ENCODE measurements at places on chromosomes 2 and 18. TPM values are rescaled to one million over a fixed set of nuclear protein-coding genes. Genes with fewer than 3 reads are reported as not detected.

DNA sequence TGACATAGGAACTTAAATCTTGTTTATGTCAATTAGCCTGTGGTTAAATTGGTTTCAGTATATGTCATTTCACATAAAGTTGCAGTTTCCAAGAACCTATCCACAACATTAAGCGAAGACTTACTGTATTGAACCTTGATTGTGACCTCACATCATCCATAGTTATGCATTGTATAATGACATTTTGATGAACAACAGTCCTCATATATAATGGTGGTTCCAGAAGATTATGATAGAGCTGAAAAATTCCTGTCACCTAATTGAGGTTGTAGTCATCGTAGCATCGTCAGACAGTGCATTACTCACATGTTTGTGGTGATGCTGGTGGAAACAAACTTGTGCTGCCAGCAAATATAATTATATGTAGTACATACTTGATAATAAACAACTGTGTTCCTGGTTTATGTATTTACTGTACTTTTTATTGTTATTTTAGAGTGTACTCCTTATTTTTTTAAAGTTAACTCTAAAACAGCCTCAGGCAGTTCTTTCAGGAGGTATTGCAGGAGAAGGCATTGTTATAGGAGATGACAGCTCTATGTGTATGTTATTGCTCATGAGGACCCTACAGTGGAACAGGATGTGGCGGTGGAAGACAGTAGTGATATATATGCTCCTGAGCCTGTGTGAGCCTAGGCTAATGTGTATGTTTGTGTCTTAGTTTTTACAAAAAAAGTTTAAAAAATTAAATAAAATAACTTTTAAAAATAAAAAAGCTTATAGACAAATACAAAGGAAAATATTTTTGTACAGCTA is 56.6 kb downstream of the UBE2E3 start:
- H3K27me3 ChIP-seq = no peaks in the 10 kb centered on the region
- peak; percentile 85 for DNase-seq
- H3K27ac ChIP-seq = peak overlapping the region; percentile 70
- H3K4me1 ChIP-seq = peaks cover 18% of the 10 kb centered on the region

- no peak overlapping the region for H3K4me3 ChIP-seq
- no peak overlapping the region for H3K27ac ChIP-seq
- no peaks in the 10 kb centered on the region for H3K4me1 ChIP-seq
- no peaks in the 10 kb centered on the region for H3K27me3 ChIP-seq
- H3K36me3 ChIP-seq = no peaks in the 10 kb centered on the region
- no peak for DNase-seq
Observed at GRCh38 chr2:199588054-199588453, 130.3 kb upstream of the SATB2 start.

DNA sequence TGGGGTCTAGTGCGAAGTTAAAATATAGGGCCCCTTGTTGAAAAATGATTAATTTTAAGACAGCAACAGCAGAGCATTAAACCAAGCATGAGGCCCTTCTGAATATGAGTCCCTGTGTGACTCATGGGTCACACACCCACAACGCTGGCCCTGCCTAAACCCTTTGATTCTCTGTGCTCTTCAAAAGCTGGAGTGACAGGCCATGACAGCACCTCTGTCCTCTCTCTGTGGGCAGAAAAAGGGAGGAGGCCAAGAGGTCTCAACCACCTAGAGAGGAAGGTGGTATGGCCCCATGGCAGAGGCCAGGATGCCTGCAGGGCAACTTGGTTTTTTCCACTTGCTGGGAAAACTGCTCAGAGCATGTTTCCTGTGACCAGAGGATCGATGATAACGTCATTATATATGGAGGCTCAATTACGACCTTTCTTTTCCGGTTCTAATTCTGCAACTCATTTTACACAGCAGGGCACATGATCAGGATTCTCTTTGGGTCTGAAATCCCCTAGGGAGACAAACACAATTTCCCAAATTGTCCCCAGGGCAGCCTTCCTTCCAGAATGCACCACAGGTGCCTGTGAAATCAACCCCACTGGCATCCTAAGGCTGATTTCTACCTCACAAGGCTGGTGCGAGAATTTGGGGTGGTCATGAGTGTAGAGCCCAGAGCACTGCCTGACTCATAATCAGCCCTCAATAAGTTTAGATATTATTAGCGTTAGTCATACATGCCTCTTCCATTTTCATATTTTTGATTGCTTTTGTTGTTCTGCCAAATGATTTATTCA is 102.0 kb upstream of the PPP1CB start:
- H3K4me3 ChIP-seq = no peak overlapping the region
- peaks cover 15% of the 10 kb centered on the region for H3K4me1 ChIP-seq
- H3K27me3 ChIP-seq = no peaks in the 10 kb centered on the region

DNA sequence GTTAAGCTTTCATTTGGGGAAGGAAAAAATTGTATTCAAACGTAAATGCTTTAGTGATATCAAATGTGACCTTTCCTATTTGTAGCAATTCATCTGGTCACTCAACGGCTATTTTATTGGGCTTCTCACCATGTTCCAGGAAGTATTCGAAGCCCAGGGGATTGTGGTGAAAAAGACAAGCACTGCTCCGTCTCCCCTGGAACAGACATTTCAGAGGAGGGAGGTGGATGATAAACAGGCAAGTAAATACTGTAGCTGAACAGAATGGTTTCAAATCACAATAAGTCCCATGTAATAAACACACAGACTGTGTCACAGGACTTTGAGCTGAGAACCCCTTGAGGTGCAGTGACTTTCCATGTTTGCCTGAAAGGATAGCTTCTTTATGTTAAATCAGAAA is 464.7 kb upstream of the HNRNPA3 start:
- DNase-seq = no peak
- no peaks in the 10 kb centered on the region for H3K36me3 ChIP-seq
- H3K27ac ChIP-seq = no peak overlapping the region
- no peaks in the 10 kb centered on the region for H3K4me1 ChIP-seq
- no peak overlapping the region for H3K4me3 ChIP-seq

GRCh38 chr18:12394428-12394827 is 13.3 kb upstream of the PRELID3A start:
- no peak for DNase-seq
- H3K27ac ChIP-seq = no peak overlapping the region
- H3K36me3 ChIP-seq = no peaks in the 10 kb centered on the region
- no peak overlapping the region for H3K4me3 ChIP-seq
- no peaks in the 10 kb centered on the region for H3K27me3 ChIP-seq

- no peak overlapping the region for H3K4me3 ChIP-seq
- no peak for DNase-seq
- no peaks in the 10 kb centered on the region for H3K27me3 ChIP-seq
- H3K27ac ChIP-seq = no peak overlapping the region
Observed at GRCh38 chr2:35864141-35864540, 491.4 kb upstream of the CRIM1 start.

GRCh38 chr18:78711316-78711715 is 268.3 kb upstream of the SALL3 start:
- no peaks in the 10 kb centered on the region for H3K4me1 ChIP-seq
- H3K4me3 ChIP-seq = no peak overlapping the region
- H3K36me3 ChIP-seq = no peaks in the 10 kb centered on the region
- H3K27me3 ChIP-seq = no peaks in the 10 kb centered on the region
- DNase-seq = no peak
- no peak overlapping the region for H3K27ac ChIP-seq

DNA sequence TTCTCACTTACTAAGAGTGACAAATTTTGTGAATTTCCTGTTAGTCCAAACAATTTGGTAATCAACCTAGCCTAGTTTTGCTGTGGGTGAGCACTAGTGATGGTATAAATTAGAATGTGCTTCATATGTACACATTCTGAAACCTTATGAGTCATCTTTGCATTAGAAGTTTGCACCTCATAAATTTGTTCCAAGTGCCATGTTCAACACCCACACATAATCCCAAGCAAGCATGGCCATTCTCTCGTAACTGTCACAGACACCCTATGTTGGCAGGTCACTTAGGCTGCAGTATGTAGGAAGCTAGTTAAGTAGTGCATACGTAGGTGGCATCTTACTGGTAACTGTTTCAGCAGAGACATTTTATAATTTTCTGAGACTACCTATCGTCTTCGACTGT is 46.9 kb downstream of the NAB1 start:
- no peak for DNase-seq
- no peaks in the 10 kb centered on the region for H3K36me3 ChIP-seq
- no peaks in the 10 kb centered on the region for H3K4me1 ChIP-seq
- no peak overlapping the region for H3K4me3 ChIP-seq
- no peak overlapping the region for H3K27ac ChIP-seq
- H3K27me3 ChIP-seq = no peaks in the 10 kb centered on the region

Gene ICOS
- total RNA-seq = not detected

Gene ANKRD53
- total RNA-seq = 0.94 TPM

- no peaks in the 10 kb centered on the region for H3K4me1 ChIP-seq
- peak; percentile 11 for DNase-seq
- H3K27ac ChIP-seq = no peak overlapping the region
- no peak overlapping the region for H3K4me3 ChIP-seq
- H3K36me3 ChIP-seq = no peaks in the 10 kb centered on the region
- H3K27me3 ChIP-seq = no peaks in the 10 kb centered on the region
Observed at GRCh38 chr2:68292108-68292710, 27.5 kb downstream of the CNRIP1 start.

DNA sequence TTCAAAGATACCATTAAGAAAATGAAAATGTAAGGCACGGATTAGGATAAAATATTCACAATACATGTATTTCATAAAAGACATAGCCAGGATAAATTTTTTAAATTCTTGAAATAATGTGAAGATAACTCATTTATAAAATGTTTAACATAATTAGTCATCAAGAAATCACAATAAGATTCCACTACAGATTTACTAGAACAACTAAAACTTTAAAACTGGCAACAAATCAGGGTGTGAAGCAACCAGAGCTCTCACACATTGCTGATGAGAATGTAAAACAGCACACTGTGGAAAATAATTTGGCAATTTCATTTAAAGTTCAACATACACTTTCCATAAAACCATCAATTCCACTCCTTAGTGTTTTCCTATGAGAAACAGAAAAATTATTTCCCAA is 89.6 kb upstream of the UBE2E3 start:
- no peaks in the 10 kb centered on the region for H3K36me3 ChIP-seq
- H3K27ac ChIP-seq = no peak overlapping the region
- H3K27me3 ChIP-seq = no peaks in the 10 kb centered on the region
- H3K4me3 ChIP-seq = no peak overlapping the region

Gene PLCD4
- total RNA-seq = 0.89 TPM

DNA sequence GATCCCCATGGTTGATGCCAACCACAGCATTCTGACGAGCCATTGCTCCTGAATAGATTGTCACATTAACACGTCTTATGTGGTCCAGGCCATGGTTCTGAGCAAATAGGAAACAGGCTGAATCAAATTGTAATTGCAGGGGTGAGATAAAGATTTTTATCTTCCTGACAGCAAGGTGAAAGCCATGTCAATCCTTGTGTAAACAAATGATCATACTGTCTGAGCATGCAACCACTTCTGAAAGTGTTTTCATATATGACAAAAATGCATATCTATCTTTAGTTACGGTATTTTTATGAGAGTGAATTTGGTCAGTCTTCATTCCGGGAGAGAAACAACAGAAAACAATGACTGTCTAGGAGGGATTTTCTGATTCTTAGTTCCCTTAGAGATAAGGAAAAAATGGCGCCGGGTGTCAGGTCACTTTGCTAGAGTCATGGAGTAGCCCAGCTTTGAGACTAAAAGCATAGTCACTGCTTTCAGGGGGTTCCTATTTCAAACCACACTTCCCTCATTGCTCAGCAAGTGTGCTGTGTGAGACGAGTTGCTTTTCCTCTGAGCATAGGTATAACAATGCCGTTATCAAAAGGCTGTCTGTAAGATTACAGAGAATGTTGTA is 958.9 kb downstream of the DCDC2C start:
- H3K4me1 ChIP-seq = peaks cover 7% of the 10 kb centered on the region
- H3K27ac ChIP-seq = peak overlapping the region; percentile 81
- no peak for DNase-seq
- H3K27me3 ChIP-seq = no peaks in the 10 kb centered on the region
- no peak overlapping the region for H3K4me3 ChIP-seq

GRCh38 chr2:66084948-66085590 is 349.9 kb upstream of the MEIS1 start:
- H3K4me3 ChIP-seq = no peak overlapping the region
- DNase-seq = no peak
- H3K27ac ChIP-seq = no peak overlapping the region
- no peaks in the 10 kb centered on the region for H3K36me3 ChIP-seq
- no peaks in the 10 kb centered on the region for H3K4me1 ChIP-seq

GRCh38 chr2:74427551-74427950 is 6.0 kb downstream of the WDR54 start:
- peaks cover 17% of the 10 kb centered on the region for H3K4me1 ChIP-seq
- DNase-seq = no peak
- no peaks in the 10 kb centered on the region for H3K27me3 ChIP-seq
- H3K27ac ChIP-seq = no peak overlapping the region

DNA sequence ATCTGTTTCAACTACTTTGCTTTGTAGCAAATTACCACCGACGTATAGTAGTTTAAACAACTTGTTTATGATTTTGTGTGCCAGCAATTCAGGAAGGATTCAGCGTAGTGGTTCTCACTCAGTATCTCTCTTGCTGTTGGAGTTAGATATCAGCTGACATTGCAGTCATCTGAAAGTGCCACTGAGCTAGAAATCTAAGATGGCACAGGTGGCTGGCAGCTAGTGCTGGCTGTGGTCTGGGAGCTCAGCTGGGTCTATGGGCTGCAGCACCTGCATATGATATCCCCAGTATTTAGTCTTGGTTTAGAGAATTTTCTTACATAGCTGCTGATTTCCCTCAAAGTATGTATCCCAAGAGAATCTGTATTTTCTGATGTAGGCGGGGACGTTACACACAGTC is 235.6 kb downstream of the SCG2 start:
- H3K4me1 ChIP-seq = no peaks in the 10 kb centered on the region
- no peak overlapping the region for H3K27ac ChIP-seq
- H3K4me3 ChIP-seq = no peak overlapping the region
- no peaks in the 10 kb centered on the region for H3K27me3 ChIP-seq
- no peak for DNase-seq

- no peak overlapping the region for H3K4me3 ChIP-seq
- DNase-seq = no peak
- H3K4me1 ChIP-seq = peaks cover 3% of the 10 kb centered on the region
- H3K27me3 ChIP-seq = no peaks in the 10 kb centered on the region
Observed at GRCh38 chr18:8787794-8788193, 82.4 kb downstream of the MTCL1 start.

DNA sequence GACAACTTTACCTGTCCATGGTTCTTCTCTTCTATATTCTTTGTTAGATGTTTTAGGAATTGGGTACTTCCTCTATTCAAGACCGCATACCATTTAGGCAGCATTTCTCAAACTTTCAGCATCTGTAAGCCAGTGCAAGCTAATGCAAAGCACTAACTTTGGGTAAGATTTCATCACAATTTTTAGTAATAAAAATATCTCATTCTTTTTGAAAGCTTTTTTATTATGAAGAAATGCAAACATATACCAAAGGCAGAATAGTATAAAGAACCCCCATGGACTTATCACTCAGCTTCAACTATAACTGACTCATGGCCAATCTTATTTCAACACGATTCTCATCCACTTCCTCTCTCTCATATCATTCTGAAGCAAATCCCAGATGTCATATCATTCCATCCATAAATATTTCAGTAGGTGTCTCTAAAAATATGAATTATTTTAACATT is 32.9 kb downstream of the INO80C start:
- no peaks in the 10 kb centered on the region for H3K36me3 ChIP-seq
- DNase-seq = no peak

- no peaks in the 10 kb centered on the region for H3K36me3 ChIP-seq
- no peak overlapping the region for H3K4me3 ChIP-seq
- no peaks in the 10 kb centered on the region for H3K27me3 ChIP-seq
Observed at GRCh38 chr2:42339191-42339912, 21.7 kb downstream of the COX7A2L start.

Data from astrocyte (in vitro differentiated cells and primary cell).